ENCODE measurements at places on chromosomes 13 and 19.

- DNase-seq: no peak
Measured at GRCh38 chr13:32976056-32976805, 40.0 kb upstream of the KL start.

- DNase-seq: no peak
Measured at GRCh38 chr19:43224855-43225253, 19.4 kb upstream of the PSG4 start.

DNA sequence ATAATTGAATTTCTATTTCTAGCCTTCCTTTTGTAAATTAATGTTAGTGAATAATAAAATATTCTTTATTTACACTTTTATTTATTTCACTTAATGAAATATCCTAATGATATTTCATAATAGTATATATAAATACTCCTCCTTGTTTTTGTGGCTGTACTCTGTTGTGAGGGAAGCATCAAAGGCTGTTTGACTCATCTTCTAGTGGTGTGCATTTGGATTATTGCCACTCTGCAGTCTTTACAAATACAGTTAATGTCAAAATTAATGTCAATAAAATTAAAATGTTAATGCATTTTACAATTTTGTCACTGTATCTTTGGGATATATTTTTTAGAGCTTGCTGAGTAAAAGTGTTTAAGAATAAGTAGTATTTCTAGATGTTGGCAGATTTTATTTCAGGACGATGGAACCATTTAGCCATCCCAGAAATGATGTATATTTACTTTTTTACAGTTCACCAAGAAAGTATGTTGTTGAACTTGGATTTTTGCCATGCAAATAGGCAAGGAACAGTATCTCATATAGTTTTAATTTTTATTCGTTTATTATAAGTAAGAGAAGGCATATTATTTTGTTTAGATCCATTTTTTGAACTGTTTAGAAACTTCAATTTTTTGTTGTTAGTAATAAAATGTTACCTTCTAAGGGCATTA, 281.2 kb upstream of the SLITRK6 start:
- DNase-seq: no peak

- no peak for DNase-seq
Measured at GRCh38 chr13:40812724-40813445, 23.5 kb downstream of the SLC25A15 start.

- no peak for DNase-seq
Measured at GRCh38 chr19:23273022-23273589, 22.9 kb upstream of the ZNF724 start.

- DNase-seq: no peak
Measured at GRCh38 chr13:95608640-95609323, 35.7 kb downstream of the DZIP1 start.

GRCh38 chr13:22964245-22964966, 216.4 kb upstream of the SGCG start:
- no peak for DNase-seq

- DNase-seq: no peak
Measured at GRCh38 chr13:35700671-35701070, 224.2 kb upstream of the MAB21L1 start.

GRCh38 chr13:114173745-114174144, 5.3 kb upstream of the CFAP97D2 start:
- DNase-seq: no peak

DNA sequence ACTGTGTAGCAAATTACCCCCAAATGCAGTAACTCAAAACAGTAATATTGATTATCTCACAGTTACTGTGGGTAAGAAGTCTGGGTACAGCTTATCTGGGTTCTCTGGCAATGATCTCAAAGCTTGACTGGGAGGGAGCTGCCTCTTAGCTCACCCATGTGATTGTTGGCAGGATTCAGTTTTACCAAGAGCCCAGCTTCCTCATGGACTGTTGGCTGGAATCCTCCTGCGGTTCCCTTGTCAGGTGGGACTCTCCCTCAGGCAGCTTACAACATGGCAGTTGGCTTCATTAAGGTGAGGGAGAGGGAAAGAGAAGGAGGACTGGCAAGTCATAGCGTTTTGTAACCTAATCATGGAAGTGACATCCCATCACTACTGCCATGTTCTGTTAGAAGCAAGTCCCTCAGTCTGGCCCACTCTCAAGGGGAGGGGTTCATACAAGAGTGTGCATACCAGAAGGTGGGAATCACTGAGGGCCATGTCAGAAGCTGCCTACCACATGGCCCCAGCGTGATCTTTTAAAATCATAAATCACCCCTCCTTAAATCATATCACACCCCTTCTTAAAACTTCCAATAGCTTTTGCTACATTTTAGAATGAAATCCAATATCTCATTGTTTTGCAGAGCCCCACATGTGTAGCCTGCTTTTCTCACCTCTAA, 108.1 kb downstream of the OLFM4 start:
- DNase-seq: no peak

GRCh38 chr19:50794074-50794875, 4.1 kb downstream of the ACP4 start:
- no peak for DNase-seq

GRCh38 chr13:110645750-110646149, 30.4 kb downstream of the NAXD start:
- no peak for DNase-seq

- DNase-seq: no peak
Measured at GRCh38 chr19:2603334-2603733, 99.2 kb downstream of the GNG7 start.

GRCh38 chr19:54256250-54257115, 590 bp downstream of the LILRB5 start:
- no peak for DNase-seq

DNA sequence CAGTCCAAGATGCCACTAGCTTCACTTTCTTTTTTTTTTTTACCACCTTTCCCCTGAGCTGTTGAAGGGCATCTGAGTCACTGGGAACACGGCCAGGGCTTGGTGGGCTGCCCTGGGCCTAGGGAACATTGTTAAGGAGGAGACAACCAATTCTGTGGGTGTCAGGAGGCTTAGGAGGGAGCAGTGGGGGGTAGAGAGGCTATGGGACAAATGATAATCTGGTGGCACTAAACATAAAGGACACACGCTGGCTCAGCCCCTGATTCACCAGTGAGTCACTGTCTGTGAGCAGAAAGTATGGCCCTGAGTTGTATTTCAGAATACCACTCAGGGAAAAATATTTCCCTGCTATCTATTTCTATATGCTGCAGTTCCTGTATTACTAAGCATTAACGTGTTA, 207.8 kb downstream of the DCLK1 start:
- no peak for DNase-seq

DNA sequence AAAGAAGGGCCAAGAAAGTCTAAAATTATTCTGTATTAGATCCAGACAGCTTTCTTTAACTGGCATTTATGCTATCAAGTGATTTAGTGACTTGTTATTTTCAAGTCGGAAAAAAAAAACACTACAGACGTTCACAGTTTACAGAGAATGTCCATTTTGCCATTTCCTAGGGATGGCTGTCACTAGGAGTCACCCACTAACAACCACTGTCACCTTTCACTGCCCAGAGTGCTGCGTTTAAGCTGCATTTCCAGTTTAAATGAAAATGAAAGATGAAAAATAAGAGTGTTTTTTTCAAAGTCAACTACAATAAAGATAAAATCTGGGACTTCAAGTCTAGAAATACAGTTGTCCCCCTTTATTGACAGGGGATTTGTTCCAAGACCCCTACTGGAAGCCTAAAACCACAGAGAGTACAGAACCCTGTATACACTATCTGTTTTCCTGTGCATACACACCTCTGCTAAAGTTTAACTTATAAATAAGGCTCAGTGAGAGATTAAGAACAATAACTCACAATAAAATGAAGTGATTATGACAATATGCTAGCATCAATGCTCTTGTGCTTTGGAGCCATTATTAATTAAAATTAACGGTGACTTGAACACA, 112.5 kb downstream of the SACS start:
- no peak for DNase-seq
